HCEC 1CT (cell line): ENCODE measurements at places on chromosomes 1 and 21.

DNA sequence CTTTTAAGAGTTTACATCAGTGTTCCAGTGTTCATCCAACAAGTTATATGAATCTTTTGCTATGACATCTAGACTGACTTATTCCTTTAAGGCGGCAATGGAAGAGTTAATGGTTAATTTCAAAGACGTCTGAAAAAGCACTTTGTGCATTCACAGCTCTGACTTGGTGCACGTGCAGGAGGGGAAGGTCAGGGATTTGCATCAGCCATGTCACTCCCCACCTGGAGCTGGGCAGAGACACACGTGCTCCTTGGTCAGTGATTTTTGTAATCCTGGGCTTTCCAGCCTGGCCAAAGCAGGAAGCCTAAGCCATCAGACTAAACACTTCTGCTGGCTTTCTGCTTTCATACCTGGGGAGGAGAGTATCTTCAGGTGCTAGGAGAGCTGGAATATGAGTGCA lies 96.3 kb downstream of the ST3GAL3 start:
- no peak for DNase-seq

GRCh38 chr1:227330279-227331076 lies 12.2 kb upstream of the CDC42BPA start:
- DNase-seq: peak; percentile 53

GRCh38 chr1:51170342-51170741 lies 65.7 kb upstream of the RNF11 start:
- peak; percentile 80 for DNase-seq

DNA sequence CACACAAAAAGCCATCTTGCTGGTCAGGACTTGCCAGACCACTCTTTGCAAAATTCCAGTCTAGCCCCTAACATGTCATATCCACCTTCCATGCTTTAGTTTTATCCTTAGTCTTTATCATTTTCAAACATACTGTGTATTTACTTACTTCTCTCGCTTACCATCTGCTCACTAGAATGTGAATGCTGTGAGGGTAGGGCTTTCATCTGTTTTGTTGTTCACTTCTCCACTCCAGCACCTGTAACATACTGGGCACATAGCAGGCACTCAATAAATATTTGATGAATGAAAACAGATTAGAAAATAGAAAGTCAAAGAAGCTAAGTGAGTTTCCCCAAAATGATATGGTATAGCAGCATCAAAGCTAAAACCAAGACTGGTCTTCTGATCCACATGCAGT lies 79.9 kb downstream of the OLFML2B start:
- DNase-seq: no peak

GRCh38 chr21:19603011-19603593 lies 1199.5 kb upstream of the TMPRSS15 start:
- no peak for DNase-seq

DNA sequence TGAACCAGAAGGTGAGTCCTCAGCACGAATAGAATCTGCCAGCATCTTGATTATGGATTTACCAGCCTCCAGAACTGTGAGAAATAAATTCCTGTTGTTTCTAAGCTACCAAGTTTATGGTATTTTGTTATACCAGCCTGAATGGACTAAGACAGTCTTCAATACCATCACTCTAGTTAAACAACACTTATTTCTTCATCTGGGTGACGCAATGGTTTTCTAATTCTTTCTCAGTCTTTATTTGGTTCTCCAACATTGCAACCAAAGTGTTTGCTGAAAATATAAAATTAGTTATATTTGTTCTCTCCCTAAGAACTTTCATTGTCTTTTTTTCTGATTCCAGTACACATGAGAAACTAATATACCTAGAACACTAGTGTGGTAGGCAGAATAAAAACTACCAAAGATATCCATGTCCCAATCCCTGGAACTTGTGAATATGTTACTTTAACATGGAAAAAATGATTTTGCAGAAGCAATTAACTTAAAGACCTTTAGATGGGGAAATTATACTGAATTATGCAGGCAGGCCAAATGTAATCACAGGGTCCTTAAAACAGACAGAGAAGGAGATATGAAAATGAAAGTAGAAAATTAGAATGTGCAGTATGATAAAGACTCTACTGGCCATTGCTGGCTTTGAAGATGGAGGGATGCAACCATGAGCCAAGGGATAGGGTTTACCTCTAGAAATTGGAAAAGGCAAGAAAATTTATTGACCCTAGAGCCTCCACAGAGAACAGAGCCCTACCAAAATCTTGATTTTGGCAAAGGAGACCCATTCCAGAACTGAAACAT lies 1115.1 kb downstream of the PLA2G4A start:
- no peak for DNase-seq

- DNase-seq: no peak
Observed at GRCh38 chr1:96361961-96362360, 359.6 kb upstream of the PTBP2 start.

DNA sequence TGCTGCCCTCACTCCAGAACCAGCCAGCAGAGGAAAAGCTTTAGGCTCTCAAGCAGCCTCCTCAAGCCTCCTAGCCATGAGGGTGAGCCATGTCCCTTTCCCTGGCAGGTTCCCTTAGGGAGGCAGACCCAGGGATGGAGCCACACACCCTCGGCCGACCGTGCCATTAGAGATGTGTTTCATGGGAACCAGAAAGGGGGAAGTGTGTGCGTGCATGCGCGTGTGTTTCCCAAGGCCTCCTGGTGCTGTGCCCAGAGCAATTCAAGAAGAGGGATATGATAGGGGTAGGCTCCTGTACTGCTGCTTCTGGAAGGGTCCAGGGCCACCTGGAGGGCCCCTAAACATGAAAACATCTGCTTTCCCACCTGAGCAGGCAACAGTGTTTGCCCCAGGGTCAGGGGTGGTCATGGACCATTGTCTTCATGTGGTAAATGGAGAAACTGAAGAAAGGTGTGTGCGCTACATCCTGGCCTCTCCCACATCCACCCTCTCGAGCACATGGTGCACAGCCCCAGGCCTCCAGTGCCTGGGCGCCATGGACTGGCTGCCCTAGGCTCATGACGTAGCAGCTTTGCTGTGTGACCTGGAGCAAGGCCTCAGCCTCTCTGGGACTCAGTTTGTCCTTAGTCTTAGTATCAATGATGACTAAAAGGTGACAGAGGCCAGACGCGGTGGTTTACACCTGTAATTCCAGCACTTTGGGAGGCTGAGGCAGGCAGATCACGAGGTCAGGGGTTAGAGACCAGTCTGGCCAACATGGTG lies 48.1 kb downstream of the SYF2 start:
- no peak for DNase-seq

GRCh38 chr21:42164064-42164789 lies 54.7 kb upstream of the ABCG1 start:
- no peak for DNase-seq

DNA sequence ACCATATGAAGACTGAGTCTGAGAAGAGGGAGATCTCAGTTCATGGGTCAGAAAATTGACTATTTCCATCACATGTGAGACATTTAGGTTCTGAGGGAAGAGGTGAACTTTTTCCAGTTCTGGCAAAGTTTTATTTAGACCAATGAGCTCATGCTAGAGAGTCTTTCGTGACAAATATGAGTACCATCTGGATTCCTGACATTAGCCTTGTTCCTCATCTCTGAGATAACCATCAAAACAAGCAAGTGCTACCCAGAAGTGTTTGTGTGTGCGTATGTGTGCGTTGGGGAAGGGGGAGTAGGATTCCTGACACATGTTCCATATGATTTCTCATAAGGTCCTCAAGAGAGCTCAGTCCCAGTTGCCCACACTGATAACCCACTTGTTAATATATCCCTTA lies 120.6 kb downstream of the FASLG start:
- DNase-seq: no peak

DNA sequence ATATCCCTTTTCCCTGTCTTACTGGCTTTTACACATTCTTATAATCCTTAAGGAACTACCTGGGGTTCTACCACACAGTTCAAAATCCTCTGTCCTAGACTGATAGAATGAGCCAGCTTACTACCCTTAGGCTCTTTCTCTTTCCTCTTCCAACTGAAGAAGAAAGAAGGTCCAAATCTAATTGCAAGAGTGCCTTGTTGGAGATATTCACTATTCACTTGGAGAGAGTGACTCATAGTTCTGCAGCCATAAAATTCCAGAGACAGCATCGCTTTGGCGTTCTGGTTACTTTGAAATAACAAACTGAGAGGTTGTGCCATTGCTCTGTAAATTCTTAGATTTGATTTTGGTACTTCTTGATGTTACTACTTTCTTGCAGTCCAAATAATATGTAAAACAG lies 4.2 kb downstream of the CADM3 start:
- DNase-seq: no peak

DNA sequence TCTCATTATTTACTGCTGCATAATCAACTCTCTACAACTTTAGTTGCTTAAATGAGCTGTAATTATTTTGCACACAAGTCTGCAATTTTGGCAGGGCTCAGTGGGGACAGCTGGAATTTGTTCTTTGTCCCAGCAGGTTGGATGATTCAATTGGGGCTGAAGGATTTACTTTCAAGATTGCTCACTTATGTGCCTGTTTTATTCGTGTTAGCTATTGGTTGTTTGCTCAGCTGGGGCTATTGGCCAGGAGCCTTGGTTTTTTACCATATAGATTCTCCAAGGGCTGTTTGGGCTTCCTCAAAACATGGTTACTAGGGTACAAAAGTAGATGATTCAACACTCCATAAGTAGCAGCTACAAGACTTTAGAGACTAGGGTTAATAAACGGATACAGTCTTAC lies 13.4 kb downstream of the OR10R2 start:
- no peak for DNase-seq

DNA sequence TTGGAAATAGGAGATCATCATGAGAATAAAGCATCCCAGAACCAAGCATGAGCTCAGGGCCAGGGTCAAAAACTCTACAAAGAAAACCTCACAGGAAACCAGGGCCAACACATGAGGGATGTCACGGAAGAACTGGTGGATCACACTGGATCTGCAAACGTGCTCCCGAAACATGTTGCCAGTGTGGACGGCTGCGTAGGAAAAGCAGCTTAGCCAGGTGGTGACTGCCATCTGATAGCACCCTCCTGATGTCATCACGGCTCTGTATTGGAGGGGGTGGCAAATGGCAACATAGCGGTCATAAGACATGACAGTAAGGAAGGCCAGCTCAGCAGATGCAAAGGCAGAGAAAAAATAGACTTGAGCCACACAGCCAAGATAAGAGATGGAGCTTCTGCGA lies 20.9 kb downstream of the OR14I1 start:
- no peak for DNase-seq

DNA sequence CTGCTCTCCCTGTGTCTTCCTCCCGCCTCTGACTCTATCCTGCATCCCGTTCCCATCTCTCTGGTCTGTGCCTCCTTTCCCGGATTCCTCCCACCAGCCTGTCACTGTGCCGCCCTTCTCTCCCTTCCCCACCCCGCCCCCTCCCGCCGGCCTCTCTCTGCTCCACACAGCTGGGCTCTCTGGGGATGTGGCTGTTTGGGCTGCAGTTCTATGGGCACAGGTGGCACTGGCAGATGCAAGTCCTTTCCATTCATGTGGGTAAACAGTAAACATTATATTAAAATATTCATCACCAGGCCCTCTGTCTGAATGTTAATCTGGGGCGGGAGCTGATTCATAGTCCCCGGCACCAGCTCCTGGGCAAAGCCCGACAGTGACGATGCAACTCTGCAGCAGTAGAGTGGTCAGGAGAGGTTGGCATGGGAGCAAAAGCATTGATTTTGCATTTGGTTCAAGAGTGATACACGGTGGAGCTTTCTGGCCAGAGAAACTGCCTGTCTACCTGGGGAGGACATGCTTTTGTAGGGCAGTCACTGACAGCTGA lies 249.3 kb downstream of the TNR start:
- no peak for DNase-seq
